Immature natural killer cell (primary cell): ENCODE measurements at places on chromosomes 12 and 14. TPM values are rescaled to one million over a fixed set of nuclear protein-coding genes. Genes with fewer than 3 reads are reported as not detected.

The KLRD1 gene
- polyA plus RNA-seq, result 1,034 TPM

The TPPP2 gene
- polyA plus RNA-seq, result not detected

The CMA1 gene
- polyA plus RNA-seq, result not detected

The CDCA3 gene
- 0.99 TPM for polyA plus RNA-seq

The GPRC5A gene
- not detected for polyA plus RNA-seq

- no peak for DNase-seq
- no peaks in the 10 kb centered on the region for H3K36me3 ChIP-seq
- H3K4me1 ChIP-seq, result no peaks in the 10 kb centered on the region
- H3K27me3 ChIP-seq, result peaks cover 8% of the 10 kb centered on the region
Measured at GRCh38 chr14:96255501-96256366, at the start of gene BDKRB1. Gene BDKRB1, plus strand, starts transcription at chr14:96256210. Its CDS starts 7,473 bp downstream, at chr14:96263683.

GRCh38 chr14:29927376-29928116, at the start of gene PRKD1:
Gene PRKD1, minus strand, starts transcription at chr14:29927847.
- peaks cover 9% of the 10 kb centered on the region for H3K36me3 ChIP-seq
- no peak for DNase-seq
- peak within 1 kb of the TSS; percentile 47 for H3K4me3 ChIP-seq
- H3K27me3 ChIP-seq, result peaks cover 11% of the 10 kb centered on the region
- no peaks in the 10 kb centered on the region for H3K4me1 ChIP-seq

GRCh38 chr12:68896881-68897540, 36.0 kb downstream of the CPM start:
- H3K4me1 ChIP-seq, result no peaks in the 10 kb centered on the region
- H3K36me3 ChIP-seq, result no peaks in the 10 kb centered on the region
- no peak overlapping the region for H3K4me3 ChIP-seq
- no peak overlapping the region for H3K27ac ChIP-seq

DNA sequence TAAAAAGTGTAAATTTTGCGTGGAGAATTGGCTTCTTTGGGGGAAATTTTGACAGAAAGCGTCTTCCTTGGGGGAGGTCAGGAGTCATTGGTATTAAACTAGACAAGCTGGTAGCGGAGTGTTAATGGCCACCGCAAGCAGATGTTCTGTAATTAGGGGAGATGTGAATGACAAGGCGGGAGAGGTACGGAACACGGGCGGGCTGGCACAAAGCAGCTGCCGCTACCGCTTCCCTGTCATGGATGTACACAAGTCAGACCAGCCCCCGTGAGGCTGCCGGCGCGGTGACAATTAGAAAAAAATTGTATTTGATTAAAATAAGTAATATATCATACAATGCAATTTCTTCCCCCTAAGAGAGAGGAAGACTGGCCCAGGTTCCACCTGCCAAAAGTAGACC, 501.6 kb downstream of the VRK1 start:
- no peaks in the 10 kb centered on the region for H3K36me3 ChIP-seq
- H3K27me3 ChIP-seq, result peaks cover 10% of the 10 kb centered on the region
- no peak for DNase-seq
- H3K27ac ChIP-seq, result no peak overlapping the region
- H3K4me3 ChIP-seq, result no peak overlapping the region

DNA sequence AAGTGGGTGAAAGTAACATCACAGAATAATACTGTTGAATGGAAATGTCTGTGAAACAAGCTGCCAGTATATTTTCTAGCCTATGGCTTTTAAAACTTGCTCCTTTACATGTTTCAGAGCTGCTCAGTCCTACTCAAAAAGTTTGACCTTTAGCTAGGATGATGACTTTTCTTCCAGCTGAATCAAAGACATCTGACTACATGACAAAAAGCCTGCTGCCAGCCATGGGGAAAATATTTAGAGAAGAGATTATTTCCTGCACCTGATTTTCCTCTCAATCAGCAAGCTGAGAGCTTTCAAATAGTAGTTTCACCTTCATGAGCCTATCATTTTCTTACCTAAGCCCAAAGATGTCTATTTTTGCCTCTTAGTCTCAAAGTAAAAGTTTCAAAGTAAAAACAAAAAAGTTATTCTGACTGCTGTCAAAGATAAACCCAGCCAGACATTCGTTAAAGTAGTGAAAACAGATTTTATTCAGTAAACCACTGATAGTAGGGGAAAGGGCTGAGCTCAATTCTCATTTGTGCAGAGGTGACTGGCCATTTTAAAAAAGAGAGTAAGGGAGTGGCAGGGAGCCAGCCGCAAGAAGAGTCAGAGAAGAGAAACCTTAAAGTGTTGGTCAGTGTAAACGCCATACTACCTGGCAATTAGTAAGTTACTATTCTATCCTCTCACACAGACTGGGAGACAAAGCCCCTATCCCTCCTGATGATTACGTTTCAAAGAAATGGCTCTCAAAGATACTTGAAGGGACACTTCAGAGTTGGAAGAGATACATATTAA, 2.2 kb downstream of the ATP6V1D start:
- H3K27ac ChIP-seq, result no peak overlapping the region
- H3K4me1 ChIP-seq, result peaks cover 57% of the 10 kb centered on the region
- peak overlapping the region; percentile 99 for H3K4me3 ChIP-seq
- no peak for DNase-seq

GRCh38 chr12:96195845-96196451, 1.8 kb downstream of the ELK3 start:
- H3K36me3 ChIP-seq, result no peaks in the 10 kb centered on the region
- H3K27me3 ChIP-seq, result peaks cover 11% of the 10 kb centered on the region

- no peaks in the 10 kb centered on the region for H3K27me3 ChIP-seq
- H3K4me1 ChIP-seq, result no peaks in the 10 kb centered on the region
- no peaks in the 10 kb centered on the region for H3K36me3 ChIP-seq
- H3K27ac ChIP-seq, result no peak overlapping the region
- H3K4me3 ChIP-seq, result no peak overlapping the region
Measured at GRCh38 chr12:24854908-24855307, 94.0 kb downstream of the BCAT1 start.

DNA sequence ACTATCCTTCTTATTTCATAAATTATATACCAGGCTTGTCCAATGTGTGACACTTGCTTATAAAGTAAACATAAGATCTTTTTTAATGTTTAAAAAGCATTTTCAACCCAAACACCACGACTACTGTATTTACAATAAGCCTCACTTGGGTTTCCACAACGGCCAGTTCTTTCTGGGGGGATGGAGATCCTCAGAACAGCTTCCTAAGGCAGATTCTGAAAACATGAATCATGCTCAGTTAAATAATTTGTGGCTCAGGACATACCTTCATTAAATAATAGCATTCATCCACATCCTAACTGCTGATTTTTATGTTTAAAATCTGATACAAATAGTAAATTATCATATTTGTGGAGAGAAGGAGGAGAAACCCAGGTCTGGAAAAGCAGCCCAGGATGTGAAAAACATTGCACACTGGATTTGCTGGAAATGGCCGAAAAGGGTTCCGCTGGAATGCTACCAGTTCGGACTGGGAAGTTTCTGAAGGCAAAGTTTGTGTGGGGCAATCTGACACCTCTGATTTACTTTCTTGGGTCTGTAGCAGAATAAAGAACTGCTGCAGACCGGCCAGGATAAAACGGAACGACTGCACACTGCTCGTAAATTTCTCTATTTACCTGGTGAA, 597 bp downstream of the GLT8D2 start:
- H3K27me3 ChIP-seq, result peaks cover 5% of the 10 kb centered on the region
- H3K27ac ChIP-seq, result no peak overlapping the region
- no peak for DNase-seq
- no peaks in the 10 kb centered on the region for H3K36me3 ChIP-seq
- H3K4me3 ChIP-seq, result no peak overlapping the region
- peaks cover 4% of the 10 kb centered on the region for H3K4me1 ChIP-seq

DNA sequence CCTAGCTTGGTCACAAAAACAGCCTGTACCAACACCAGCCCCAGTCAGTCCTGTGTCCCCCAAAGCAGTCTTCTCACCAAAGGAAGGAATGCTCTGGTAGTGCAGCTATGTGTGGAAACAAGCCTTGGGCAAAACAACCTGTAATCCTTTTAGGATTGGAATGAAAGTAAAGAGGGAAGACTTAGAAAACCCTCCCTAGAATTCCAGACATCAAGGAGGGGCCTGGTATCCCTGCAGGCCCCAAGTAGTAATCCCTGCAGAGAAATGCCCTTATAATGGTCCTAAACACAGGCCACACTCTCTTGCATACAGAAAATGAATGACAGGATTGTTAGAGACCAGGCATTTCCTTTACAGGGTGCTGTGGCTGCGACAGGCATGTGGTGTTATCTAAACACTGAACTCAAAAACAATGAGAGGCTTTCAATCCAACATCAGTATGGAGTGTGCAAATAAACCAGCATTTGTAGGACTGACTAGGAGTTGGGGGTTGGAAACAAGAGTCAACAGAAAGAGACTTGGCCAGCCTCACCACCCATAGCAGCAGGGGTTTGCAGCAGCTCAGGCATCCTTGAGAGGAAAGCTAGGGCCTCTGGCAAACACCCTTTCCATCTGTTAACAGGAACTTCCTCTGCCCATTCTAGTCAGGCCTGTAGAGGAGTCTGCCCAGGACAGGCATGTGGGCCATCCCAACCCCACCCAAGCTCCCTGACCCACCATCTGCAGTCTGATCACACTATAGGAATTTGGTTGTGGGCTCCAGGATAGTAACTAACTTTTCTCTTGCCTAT, 59.1 kb downstream of the DCAF5 start:
- H3K36me3 ChIP-seq, result no peaks in the 10 kb centered on the region
- H3K4me1 ChIP-seq, result peaks cover 67% of the 10 kb centered on the region
- H3K4me3 ChIP-seq, result no peak overlapping the region
- no peak for DNase-seq

DNA sequence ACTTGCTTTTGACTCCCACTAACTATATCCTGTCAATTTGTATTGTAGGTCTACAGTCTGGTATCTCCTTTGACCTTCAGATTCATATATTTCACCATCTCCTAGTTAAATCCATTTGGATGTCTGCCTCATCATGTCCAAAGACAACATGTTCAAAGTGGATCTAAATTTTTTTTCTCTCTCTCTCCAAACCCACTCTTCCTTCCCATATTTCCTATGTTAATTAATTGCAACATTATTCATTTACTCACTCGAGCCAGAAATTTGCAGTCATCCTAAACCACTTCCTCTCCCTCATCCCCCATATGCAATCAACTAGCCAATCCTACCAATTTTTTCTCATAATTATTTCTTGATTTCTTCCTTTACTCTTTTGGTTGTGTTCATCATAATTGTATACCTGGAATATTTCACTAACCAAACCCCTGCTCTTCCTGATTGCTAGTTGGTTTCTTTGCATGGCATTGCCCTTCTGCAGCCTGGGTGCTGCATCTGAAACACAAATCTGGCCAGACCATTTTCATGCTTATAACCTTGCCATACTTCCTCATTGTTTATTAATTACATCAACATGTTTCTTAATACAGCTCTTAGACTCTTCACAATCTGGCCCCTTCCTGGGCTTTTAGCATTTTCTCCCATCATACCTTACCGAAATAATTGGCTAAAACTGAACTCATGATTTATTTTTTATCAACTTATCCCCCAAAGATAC, 442.2 kb downstream of the ADAMTS20 start:
- H3K4me1 ChIP-seq, result no peaks in the 10 kb centered on the region
- no peak overlapping the region for H3K27ac ChIP-seq
- H3K4me3 ChIP-seq, result no peak overlapping the region
- H3K36me3 ChIP-seq, result peaks cover 4% of the 10 kb centered on the region
- H3K27me3 ChIP-seq, result no peaks in the 10 kb centered on the region

GRCh38 chr12:107515446-107515958, 170.1 kb upstream of the PWP1 start:
- no peak overlapping the region for H3K27ac ChIP-seq
- H3K36me3 ChIP-seq, result peaks cover under 1% of the 10 kb centered on the region
- H3K4me3 ChIP-seq, result no peak overlapping the region
- H3K27me3 ChIP-seq, result peaks cover 2% of the 10 kb centered on the region
- DNase-seq, result no peak
